ENCODE measurements at places on chromosomes 2 and 18.

GRCh38 chr18:8162802-8163201 is 446.4 kb upstream of the RAB12 start:
- no peak for DNase-seq

DNA sequence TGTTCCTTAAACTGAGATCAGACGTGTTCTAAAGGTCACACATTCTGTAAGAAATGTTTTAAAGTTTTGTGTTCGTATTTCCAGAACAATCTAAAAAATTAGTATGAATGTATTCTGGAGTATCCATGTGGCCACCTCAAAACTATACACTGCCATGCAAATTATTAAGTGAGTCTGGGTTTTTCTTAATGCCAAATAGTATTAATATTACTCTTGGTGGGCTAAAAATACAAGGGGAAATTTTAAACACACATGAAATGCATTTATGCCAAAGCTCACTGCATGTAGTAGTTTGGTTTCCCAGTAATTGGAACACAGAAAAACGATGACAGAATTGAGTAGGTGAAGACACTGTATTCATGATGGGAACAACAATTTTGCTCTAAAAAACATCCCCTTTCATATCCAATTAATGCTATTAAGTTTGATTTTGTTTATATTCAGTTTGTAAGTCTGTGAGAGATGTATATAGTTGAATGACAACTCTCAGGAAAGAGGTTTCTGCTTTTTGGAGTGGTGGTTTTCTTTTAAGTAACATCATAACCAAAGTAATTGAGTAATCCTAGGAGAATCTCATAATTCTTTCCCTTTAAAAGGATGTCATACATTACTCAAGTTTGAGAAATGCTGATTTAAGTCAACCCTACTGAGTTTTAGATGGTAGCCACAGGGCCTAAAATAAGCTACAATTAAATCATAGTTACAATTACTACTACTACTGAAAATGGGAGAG is 75.7 kb upstream of the CDCA7 start:
- no peak for DNase-seq

GRCh38 chr18:73679941-73680712 is 467.5 kb downstream of the FBXO15 start:
- DNase-seq = no peak

GRCh38 chr2:241081190-241081642 is 20.9 kb downstream of the MTERF4 start:
- no peak for DNase-seq

DNA sequence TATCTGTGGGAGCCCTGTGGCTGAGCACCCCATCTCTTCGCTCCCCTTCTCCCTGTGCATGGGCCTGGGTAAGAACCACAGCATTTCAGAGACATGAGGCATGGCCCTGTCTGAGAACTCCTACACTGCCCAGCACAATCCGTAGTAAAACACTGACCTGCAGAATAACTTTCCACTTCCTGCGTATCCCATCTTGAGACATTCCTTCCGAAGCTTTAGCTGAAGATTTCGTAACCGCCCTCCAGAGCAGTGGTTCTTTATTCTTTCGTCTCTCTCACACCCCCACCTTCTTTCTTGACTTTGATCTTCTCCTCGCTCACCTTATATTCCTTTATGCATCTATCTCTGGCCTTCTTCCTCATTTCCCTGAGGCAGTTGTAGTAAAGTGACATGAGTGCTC is 381.1 kb downstream of the HRH4 start:
- DNase-seq = no peak

Measured in cortex of kidney (tissue), 1 donor.